ENCODE measurements at places on chromosomes 6 and 20.

DNA sequence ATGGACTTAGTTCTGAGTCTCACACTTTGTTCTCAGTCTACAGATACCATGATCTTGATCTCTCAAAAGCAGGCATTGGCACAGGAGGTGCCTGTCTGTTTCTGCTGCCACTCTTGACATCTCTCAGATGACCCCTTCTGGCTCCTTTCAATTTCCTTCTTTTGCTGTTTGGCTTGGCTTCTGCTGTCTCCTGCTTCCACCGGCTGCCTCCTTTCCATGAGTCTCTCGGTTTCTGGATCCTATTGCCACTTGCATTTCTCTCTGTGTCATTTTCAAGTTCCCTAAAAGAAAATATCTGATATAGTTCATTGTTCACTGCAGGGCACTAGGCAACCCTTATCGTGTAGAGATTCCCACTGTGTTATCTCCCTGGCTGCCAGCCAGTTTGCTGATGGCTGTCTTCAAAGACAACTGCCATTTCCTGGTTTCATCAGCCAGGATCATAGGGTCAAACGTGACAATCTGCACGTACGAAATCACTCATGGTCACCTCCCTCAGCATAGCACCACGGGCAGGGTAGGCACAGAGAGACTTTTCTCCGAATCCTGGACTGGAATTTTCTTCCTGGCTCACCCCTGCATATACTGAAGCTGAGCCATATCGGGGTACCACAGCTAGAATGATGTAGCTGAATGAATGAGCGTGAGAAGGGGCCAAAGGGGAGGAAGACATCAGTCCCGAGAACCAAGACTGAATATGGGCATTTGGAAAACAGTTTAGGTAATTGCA lies 144.6 kb upstream of the TMEM170B start:
- no peak for DNase-seq

- DNase-seq, result no peak
Observed at GRCh38 chr6:106764353-106764980, 135.1 kb downstream of the QRSL1 start.

DNA sequence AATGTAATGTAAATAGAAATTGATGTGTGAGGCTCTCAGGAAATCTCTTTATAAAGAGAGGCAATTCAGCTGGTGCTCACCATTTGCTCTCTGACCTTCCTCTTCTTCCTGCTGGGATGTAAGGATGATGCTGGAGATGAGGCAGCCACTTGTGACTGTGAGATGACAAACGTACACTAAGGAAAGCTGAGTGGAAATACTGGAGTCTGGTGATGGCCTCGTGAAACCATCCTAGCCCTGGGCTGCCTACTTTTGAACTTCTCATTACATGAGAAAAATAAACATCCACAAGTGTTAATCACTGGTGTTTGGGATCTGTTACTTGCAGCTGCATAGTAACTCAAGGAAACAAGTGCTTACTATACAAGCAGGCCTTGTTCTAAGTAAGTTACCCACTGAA lies 114.9 kb upstream of the NHSL1 start:
- DNase-seq, result no peak

GRCh38 chr6:41273714-41274113 lies 12.8 kb downstream of the TREM1 start:
- DNase-seq, result no peak

DNA sequence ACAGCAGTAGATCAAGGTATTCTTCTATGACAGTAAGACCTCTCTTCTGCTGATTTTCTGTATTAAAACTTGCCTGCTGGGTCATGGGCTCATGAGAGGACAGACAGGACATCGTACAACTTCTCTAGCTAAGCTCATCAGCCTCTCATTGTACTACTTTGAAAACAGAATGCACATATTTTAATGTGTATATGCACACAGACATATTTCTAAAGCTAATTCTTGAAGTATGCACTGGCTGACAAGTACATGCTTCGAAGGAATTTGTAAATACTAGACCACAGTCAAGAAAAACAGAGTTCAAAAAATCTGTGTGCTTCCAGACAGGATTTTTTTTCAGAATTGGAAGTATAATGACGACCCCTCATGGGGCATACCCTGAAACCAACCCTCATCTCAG lies 81.7 kb upstream of the CD83 start:
- peak; percentile 37 for DNase-seq
